Ovary (tissue), 10 donors: ENCODE measurements at places on chromosomes 11 and 22. TPM values are rescaled to one million over a fixed set of nuclear protein-coding genes. Genes with fewer than 3 reads are reported as not detected.

RTN4R gene
- total RNA-seq: 8.2 TPM

TCF20 gene
- 42.0 TPM for total RNA-seq

CSTPP1 gene
- total RNA-seq: 25.6 TPM

NELL1 gene
- 0.38 TPM for total RNA-seq

CCDC73 gene
- total RNA-seq: 1.6 TPM
